ENCODE measurements at places on chromosomes 1 and 21.

- DNase-seq = no peak
Observed at GRCh38 chr1:28172713-28173150, 3.8 kb downstream of the PTAFR start.

- no peak for DNase-seq
Observed at GRCh38 chr1:150562446-150563339, 13.5 kb downstream of the ADAMTSL4 start.

- DNase-seq = no peak
Observed at GRCh38 chr1:196143602-196144342, 464.5 kb downstream of the KCNT2 start.

- no peak for DNase-seq
Observed at GRCh38 chr1:212218911-212219310, 66.3 kb upstream of the PPP2R5A start.

- no peak for DNase-seq
Observed at GRCh38 chr1:214439352-214440119, 111.9 kb downstream of the PTPN14 start.

GRCh38 chr1:58722414-58722813 is 22.6 kb upstream of the MYSM1 start:
- no peak for DNase-seq

GRCh38 chr1:109253803-109254620 is 4.7 kb downstream of the CELSR2 start:
- DNase-seq = no peak

GRCh38 chr21:25462517-25462971 is 144.7 kb downstream of the MRPL39 start:
- no peak for DNase-seq

- DNase-seq = no peak
Observed at GRCh38 chr1:228302086-228302485, 94.2 kb downstream of the OBSCN start.

- DNase-seq = no peak
Observed at GRCh38 chr1:238089615-238090014, 198.9 kb upstream of the ZP4 start.

- no peak for DNase-seq
Observed at GRCh38 chr1:110163591-110163990, 13.3 kb downstream of the SLC6A17 start.

DNA sequence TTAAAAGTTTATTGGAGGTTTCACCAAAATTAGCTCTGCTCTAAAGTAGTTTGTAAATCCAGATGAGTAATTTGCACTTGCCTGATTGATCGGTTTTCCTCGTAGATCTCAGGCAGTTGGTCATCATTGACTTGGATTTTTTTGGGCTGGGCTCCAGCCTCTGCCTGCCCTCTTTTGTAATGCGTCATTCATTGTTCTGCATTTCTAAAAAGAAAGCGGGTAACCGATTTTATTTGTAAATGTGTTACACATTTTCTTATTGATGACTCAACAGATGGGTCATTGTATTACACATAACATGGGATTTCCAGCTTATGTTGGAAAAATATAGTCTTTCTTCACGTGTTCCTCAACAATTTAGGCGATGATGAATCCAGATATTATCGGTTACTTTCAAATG is 5.5 kb downstream of the ETS2 start:
- DNase-seq = no peak

GRCh38 chr1:17293681-17294425 is 14.1 kb upstream of the PADI4 start:
- DNase-seq = no peak

DNA sequence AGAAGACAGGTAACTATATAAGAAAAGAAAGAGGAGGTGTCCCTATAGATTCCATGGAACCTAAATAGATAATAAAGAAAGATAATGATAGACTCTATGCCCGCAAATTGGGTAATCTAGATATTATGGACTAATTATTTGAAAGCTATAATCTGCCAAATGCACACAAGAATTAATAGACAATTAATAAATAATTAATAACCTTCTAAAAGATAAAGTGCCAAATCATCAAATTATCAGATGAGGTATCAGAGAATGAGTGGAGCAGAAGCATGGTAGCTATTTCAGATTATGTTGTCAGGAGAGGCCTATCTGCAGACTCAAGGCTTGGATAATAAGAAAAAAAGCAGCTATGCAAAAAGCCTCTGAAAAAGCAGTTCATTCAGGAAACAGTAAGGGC is 1120.8 kb downstream of the PLA2G4A start:
- no peak for DNase-seq

DNA sequence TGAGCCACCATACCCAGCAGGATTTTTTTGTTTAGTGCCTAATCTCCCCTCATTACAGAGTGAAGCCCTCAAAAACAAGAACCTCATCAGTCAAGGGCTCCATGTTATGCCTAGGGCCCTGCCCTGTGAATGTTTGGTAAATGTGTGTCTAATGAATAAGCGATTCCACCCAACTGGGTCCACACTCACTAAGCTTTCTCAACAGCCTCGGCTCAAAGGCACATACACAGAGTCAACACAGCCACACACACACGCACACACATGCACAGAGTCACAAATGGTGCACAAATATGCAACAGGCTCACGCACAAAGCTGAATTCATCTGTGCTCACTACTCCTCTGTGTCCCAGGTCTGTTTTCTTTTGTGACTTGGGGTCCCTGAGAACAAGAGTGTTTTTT is 11.7 kb upstream of the SYNC start:
- DNase-seq = no peak

DNA sequence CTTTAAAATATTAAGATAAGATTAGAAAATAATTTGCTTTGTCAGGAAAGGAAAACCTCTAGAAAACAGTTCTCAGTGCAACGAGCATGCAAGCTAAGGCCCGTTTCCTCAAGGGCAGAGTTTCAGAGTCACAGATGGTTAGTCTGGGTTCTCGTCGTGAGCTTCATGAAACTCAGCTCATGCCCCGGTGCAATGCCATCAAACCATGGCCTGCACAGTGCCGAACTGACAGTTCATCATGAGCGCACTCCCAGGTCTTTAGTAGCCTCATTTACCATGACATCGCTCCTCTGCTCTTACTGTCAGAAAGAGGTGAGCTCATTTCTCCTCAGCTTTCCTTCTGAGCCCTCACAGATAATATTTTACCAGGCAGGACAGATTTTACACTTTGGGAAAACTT is 319.2 kb downstream of the NTNG1 start:
- no peak for DNase-seq

DNA sequence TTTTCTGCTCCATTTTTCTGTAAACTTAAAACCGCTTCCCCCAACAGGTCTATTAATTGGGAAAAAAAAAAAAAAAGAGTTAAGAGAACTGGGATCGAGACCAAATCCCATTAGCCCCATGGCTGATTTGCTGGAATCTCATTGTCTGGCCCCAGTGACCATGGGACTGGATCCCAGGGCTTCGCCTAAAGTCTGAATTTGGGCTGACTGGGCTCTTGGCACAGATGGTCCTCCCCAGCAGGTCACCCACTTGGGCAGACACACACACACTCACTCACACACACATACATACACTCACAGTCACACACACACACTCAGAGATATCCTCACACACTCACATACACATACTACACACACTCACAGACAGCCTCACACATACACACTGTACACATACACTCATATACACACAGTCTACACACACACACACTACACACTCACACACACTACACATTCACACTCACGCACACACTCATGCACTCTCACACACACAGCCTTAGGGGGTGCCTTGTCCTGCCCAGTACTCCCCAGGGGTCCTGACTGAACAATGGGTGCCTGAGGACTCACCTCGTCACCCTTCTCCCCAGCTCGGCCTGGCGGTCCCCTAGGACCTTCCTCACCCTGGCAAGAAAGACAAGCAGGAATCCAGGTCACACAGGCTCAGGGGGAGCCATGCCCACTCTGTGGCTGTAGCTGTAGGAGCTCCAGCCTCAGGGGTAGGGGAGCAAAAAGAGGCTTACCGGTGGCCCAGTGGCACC is 7.5 kb downstream of the COL9A2 start:
- no peak for DNase-seq

- no peak for DNase-seq
Observed at GRCh38 chr1:165501330-165501969, 42.4 kb upstream of the LRRC52 start.

- no peak for DNase-seq
Observed at GRCh38 chr21:41043014-41043413, 124.9 kb upstream of the BACE2 start.

GRCh38 chr1:67390041-67390887 is 39.9 kb downstream of the SERBP1 start:
- DNase-seq = no peak
